Tongue (tissue), 3 donors: ENCODE measurements at places on chromosomes 5 and 9. TPM values are rescaled to one million over a fixed set of nuclear protein-coding genes. Genes with fewer than 3 reads are reported as not detected.

The AQP3 gene
- total RNA-seq = 143 TPM

The SPATA31A5 gene
- not detected for total RNA-seq

DNA sequence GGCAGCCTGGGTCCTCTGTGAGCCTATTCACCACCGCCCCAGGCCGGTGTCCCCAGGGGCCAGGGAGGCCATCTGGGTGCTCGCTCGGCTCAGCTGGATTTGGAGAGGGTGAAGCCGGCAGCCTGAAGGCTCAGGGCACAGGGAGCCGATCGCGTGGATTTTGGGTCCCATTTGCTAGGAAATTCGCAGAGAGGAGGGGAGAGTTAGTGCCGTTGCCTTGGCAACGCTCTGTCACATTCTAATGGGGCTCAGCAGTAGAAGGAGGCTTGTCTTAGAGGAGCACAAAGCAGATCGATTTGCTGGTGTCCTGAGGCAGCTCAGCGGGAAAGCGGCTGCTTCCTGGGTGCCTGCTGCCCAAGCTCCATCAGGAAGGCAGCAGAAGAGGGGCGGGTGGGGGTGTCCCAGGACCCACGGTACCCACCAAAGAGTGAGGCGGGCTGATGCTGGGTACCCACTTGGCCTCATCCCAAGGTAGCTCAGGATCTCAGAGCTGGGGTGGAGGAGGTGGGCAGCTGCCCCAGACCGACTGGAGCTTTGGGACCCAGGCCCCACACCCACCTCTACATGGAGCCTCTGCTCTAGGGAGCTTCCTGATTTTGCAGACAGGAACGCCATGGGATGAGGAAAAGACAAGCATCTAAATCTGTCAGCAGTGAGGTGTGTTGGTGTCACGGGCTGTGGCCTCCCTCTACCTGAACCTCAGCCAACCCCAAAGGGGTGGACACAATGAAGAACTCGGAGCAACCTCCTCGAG lies 17.1 kb upstream of the OLFM1 start:
- DNase-seq = no peak

DNA sequence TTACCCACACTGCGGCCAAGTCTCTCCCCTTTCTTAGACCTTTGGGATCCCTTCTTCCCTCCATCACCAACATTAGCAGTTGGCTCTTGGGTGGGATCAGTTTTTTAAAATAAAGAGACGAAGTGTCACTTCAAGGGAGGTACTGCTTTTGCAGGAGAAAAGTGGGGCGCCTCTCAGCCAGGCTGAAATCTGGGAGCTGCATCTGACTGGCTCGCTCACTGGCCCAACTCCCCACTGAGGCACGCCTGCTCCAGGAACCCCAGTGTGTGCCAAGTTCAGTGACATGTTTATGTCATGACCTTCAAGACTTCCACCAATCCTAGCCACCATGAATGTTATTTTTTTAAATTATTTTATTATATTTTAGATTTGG lies 130.5 kb downstream of the MVB12B start:
- DNase-seq = no peak

DNA sequence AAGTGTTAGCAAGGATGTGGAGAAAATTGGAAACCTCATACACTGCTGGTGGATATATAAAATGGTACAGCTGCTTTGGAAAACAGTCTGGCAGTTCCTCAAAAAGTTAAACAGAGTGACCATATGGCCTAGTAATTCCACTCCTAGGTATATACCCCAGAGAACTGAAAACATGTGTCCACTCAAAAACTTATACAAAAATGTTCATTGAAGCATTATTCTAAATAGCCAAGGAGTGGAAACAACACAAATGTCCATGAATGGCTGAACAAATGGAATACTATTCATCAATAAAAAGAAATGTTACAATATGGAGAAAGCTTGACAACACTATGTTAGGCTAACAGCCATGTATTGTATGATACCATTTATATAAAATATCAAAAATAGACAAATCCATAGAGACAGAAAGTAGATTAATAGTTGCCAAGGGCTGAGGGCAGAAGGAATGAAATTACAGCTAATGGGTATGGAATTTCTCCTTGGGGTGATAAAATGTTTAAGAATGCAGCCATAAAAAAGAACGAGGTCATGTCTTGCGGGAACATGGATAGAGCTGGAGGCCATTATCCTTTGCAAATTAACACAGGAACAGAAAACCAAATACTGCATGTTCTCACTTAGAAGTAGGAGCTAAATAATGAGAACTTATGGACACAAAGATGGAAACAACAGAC lies 33.6 kb upstream of the FBP1 start:
- DNase-seq = no peak

- no peak for DNase-seq
Measured at GRCh38 chr5:137632716-137633115, 103.2 kb downstream of the KLHL3 start.
